ENCODE measurements at places on chromosomes 1 and 21.

DNA sequence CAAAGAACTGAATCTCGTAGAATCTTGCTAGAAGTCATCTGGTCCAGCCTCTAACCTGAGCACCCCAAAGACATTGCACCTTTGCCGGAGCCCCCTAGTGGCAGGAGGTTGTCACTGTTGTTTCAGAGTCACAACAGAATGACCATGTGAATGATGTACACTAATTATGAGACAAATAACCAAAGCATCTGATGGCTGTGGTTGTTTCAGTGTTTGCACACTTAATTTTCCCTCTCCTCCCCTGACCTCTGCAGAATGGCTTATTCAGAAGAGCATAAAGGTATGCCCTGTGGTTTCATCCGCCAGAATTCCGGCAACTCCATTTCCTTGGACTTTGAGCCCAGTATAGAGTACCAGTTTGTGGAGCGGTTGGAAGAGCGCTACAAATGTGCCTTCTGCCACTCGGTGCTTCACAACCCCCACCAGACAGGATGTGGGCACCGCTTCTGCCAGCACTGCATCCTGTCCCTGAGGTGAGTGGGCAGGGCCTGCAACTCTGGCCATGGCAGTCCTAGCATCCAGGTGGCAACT lies 26.4 kb downstream of the TRAF5 start:
- no peak for DNase-seq

- DNase-seq, result no peak
These were observed 6.8 kb downstream of the MINDY1 start for GRCh38 chr1:150999926-151000325.

GRCh38 chr1:64484651-64485050 lies 14.7 kb downstream of the CACHD1 start:
- no peak for DNase-seq

DNA sequence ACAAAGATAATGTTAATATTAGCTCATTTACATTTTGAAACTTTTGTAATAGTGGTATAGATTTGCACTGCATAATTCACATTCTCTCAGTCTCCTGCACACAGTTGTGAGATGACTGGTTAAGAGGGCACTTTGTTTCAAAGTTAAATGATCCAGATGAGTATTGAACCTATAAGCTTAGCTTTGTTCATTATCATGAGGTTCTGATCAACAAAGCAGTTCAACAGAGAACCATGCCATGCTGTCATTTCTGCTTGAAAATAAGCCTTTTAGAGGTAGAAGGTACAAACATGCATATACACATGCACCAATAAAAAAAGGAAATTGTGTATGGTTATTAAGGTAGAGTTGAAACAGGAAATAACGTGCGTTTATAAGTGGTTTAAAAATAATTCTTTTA lies 4.8 kb downstream of the RAP1A start:
- no peak for DNase-seq

- peak; percentile 19 for DNase-seq
These were observed 4.9 kb upstream of the SLC44A5 start for GRCh38 chr1:75615613-75616435.

DNA sequence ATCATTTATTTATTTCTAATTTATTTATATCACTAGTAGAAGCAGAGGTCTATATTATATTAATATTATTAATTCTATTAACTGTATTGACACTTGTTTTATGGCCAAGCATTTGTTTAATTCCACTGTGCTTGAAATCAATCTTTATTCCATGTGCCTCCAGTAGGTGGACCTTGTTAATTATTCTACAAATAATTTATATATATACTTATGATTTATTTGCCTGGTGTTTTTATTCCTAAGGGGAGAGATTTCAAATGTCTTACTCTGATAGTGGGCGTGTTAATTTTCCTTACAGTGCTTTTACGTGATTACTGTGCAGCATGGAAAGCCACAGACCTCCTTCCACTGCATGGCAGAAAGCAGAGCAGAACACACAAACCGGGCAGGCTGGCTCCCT lies 17.5 kb upstream of the OR6N2 start:
- DNase-seq, result no peak

DNA sequence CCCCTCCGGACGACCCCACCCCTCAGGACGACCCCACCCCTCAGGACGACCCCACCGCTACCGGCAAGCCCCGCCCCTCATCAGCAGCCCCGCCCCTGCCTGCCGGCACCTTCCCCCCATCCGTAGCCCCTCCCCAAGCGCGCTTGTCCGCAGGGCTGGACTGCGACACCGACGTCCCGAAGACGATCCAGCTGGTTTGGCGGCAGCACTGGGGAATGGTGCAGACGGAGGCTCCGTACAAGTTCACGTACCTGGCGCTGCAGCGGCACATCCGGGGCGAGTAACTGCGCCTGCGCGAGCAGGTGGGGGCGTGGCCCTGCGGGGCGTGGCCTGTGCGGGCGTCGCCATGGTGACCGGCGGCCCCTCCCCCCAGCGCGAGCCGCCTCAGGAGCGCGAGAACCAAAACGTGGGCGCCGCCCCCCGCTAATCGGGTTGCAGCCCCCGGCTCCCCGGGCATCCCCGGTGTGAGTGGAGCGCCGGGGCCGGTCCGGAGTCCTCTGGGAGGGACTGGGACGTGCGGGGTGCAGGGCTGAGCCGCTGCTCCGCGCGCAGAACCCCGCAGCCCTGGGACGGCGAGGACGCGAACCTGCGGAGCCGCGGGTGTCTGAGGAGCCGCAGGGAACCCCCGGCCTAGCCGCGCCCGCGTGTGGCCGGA lies 4.9 kb downstream of the RNF223 start:
- DNase-seq, result peak; percentile 31

GRCh38 chr1:207798847-207799246 lies 47.0 kb downstream of the CD46 start:
- peak; percentile 58 for DNase-seq

DNA sequence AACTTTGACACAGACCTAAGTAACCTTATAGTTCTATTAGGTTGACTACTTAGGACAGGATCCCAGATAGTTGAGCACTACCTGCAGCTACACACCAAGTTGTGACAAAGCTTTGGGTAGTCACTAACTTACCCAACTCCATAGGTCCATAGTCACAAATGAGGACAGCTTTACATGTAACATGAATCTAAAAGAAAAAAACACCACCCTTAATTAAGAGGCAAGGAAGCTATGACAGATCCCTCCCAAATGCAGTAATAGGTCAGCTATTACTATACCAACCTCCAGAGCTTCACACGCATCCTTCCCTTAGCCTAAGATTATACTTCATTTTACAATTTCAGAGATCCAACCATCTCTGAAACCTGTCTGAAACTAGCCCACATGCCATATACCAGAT lies 12.7 kb upstream of the RAB42 start:
- no peak for DNase-seq

GRCh38 chr1:156803086-156803851 lies 13.4 kb downstream of the SH2D2A start:
- DNase-seq, result peak; percentile 66

DNA sequence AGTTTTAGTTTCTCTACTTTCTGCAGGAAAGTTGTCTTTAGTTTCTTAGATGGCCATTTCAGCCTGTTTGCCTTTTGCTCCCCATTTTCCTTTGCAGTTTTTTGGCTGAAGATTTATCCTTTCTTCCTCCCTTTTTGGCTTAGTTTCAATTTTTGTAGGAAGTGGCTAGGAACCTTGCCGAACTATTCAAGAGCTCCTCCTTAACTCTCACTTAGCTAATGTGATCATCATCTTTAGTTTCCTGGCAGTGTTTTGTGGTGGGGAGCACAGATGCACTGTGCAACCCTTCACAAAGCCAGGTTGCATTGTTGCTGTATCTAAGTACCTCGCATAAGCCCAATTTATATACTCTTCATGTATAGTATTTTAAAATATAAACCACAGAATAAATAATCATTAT lies 28.8 kb upstream of the CCDC181 start:
- no peak for DNase-seq

DNA sequence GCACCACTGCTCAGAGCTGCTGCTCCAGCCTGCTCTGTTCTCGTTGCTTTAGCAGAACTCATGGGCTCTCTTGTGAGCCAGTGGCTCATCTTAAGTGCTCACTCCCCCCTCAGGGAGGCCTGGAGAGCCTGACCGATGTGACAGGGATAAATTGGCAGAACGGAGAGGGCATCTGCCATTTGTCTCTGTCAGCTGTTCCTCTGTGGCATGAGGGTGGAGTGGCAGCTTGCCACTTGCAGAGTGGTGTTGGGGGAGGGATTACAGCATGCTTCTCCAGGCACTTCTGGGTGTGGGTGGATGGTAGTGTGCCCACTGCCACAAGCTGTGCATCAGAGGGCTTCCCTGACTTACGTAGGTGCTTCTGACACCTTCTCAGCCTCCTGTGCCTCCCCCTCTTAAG lies 229.5 kb downstream of the PAPPA2 start:
- DNase-seq, result no peak

DNA sequence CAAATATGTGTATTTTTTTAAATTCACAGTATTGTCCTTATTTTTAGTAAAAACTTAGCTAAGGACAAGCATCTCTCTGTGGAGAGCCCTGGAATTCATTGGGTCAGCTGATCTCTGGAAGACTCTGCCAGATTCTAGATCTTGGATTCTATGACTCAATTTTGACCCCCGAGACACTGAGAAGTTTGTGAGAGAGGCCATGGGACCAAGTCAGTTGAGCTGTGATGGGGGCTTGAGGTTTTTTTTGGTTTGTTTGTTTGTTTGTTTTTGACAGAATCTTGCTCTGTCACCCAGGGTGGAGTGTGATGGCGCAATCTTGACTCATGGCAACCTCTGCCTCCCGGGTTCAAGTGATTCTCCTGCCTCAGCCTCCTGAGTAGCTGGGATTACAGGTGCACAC lies 13.5 kb downstream of the SHISA4 start:
- DNase-seq, result peak; percentile 46

DNA sequence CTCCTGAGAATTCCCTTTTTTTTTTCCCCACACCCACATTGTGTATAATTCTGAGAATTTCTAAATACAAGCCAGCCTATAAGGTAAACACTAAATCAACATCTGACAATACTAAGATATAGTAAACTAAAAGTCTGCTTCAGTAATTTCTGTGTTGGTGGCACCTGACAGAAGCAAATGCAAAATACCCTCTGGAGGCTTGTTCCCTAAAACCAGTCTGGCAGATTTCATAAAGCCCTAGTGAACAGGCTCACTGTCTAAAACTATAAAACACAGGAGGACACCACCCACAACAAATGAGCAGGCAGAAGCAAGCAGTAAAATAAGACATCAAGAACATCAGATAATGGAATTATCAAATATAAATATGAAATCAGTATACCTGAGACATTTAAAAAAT lies 11.5 kb downstream of the TRIM33 start:
- no peak for DNase-seq

- no peak for DNase-seq
These were observed 65.3 kb downstream of the URB2 start for GRCh38 chr1:229691362-229691761.

DNA sequence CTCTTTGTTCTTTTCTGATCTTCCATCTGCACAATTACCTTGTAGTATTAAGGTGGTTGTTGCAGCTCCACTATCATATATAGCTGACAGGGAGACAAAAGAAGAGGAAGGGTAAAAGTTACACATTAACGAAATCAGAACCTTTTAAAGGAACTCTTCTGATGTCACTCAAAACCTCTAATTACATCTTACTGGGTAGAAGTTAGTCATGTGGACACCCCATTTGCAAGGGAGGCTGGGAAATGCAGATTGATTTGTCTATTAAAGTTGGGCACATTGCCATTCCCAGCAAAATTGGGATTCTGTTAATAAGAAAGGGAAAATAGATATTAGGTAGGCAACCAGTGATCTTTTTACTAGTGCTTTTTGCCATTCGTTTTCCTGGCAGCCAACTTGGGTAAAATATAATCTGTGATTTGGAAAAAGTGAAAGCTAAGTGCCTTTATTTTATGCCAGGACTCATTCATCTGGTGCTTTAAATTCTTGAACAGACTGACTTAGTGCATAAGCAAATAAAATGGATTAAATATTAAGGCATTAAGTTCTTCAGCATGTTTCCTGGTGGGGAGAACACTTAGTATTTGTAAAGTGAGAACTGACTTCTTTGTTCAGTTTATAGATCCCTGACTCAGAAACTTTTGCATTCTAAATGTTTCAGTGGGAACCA lies 71.3 kb downstream of the DNM3 start:
- no peak for DNase-seq

GRCh38 chr1:222823695-222824094 lies 8.9 kb downstream of the DISP1 start:
- DNase-seq, result no peak

DNA sequence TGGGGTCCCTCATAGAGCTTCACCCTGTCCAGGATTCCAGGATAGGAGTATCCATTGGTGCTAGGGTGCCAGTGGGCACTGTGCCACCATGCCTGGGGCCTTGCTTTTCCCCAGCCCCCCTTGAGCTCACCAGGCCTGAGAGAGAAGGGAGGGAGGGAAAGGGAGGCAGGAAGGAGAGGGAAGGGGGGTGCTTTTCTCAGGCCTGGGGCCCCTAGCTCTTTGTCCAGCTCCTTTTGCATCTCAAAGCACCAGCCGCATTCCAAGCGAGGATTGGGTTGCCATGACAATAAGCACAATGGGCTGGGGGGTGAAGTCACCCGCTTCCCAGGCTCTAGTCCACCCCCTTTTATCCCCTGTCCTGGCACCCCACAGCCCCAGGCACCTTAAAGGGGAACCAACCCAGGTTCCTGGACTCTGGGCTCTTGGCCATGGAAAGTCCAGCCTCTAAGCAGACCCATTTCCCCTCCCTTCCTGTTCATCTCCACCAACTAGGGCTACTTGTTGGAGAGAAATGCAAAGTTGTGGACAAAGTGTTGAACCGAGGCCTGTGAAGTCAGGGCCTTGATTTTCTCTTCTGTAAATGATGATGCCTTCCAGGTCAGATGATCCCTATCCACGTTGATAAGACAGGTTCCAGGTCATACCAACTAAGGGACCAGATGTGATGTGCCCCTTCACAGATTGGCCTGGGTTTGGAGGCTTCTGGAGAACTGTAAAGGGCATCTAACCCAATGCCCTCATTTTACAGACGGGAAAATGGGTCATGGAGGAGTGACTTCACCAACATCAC lies 11.4 kb downstream of the THBS3 start:
- DNase-seq, result no peak

- peak; percentile 65 for DNase-seq
These were observed 543 bp upstream of the EPHB2 start for GRCh38 chr1:22709891-22710700.

GRCh38 chr1:147079400-147080005 lies 92.8 kb downstream of the PRKAB2 start:
- DNase-seq, result no peak

DNA sequence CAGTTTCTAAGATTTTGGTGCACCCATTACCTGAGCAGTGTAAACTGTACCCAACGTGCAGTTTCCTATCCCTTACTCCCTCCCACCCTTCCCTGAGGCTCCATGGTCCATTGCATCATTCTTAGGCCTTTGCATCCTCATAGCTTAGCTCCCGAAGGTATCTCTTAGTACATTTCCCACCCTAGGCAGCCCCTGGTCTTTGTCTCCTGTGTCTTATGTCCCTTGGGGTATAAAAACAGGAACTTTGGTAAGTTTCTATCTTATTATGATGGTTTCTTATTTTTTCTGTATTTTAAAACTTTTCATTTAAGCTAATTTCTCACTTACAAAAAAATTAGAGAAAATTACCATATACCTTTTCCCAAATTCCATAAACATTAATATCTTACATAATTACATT lies 78.1 kb downstream of the URB2 start:
- no peak for DNase-seq

- peak; percentile 89 for DNase-seq
These were observed 134.8 kb downstream of the BACH1 start for GRCh38 chr21:29433366-29434059.

Measured in amniotic epithelial cell (primary cell).